ENCODE measurements at places on chromosomes 3 and 15.

DNA sequence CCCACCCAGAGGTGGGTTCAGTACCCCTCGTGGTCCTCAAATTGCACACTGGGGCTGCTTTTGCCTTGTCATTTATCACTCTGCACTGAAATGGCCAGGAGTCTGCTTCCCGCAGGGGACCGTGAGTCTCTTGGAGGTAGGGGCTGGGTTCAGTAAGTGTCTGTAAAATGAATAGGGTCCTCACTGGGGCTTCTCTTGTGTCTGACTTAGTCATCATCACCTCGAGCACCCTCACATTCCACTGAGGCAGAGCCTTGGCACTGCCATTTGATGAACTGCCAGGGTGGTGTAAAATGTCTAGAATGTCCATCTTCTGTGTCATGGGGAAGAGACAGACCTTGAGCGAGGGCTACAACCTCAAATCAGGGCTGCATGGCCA lies 61.0 kb upstream of the RYK start:
- no peak for DNase-seq

GRCh38 chr3:151903501-151903991 lies 30.1 kb downstream of the SUCNR1 start:
- no peak for DNase-seq

DNA sequence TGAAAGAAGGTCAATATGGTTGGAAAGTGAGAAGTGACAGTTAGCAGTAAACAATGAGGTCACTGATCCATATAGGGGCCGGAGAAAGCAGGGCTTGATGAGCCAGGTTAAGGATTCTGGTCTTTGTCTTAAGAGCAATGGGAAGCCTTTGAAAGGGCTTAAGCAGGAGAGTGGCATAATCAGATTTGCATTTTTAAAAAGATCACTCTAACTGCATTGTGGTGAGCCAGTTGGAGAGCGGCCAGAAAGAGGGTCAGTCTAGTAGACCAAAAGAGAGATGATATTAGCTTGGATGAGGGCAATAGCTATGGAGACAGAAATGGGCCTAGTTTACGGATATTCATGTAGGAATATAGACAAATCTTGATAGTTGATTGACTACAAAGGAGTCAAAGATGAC lies 46.6 kb downstream of the CPNE4 start:
- DNase-seq = no peak

DNA sequence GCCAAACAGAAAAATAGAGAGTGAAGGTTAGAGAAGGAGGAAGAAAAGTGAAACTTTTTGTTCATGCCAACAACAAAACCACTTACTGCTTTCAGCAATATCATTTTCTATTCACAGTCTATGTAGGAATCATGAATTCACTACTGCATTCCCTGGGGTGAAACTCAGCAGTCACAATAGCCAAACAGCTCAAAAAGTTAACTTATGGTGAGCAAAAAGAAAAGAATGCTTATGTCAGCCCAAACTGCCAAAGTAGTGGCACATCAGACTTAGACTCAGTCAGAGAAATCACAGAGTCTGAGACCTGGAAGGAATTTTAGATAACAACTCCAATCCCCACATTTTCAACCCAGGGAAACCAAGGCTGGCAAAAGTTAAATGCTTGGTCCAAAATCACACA lies 238.7 kb upstream of the TMCO5A start:
- no peak for DNase-seq

GRCh38 chr3:47685037-47685436 lies 96.7 kb downstream of the SMARCC1 start:
- no peak for DNase-seq

DNA sequence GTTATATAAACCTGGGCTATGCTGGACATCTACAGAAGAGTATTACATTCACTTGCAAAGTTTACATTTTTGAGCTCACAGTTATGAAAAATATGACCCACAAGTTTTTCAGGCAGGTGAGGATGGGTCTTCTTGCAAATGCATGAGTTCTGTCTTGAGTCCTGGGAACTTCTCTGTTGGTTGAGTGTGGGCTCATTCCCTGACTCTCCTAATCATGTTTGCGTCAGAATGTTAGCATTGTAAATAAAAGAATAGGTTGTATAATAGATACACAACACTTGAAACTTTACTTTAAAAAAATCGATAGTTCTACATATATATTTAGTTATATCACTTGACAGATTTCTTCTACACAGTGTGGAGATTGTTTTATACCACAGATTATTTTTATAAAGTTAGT lies 7.2 kb upstream of the EXOG start:
- no peak for DNase-seq

DNA sequence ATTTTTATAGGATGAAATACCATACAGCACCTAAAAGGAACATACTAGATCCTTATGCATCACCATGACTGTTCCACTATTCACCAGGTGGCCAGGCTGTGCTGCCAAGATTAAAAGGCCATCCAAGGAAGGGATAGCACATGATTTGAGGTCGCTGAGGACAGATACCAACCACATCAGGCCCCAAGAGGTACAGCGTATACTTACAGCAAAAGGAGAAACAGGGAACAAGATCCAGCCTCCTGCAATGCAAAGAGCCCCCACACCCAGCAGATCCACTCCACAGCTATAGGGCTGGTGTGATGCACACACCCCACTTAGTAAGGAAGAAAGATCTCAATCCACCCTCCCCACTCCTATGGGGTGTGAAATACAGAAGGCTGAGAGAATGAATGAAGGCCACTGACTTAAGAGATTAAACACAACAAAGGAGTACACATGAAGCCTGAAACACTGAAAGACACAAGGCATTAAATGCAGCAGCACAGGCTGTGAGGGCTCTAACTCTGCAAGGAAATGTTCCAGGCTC lies 32.0 kb upstream of the ZNF445 start:
- DNase-seq = no peak

GRCh38 chr3:45123030-45123429 lies 23.1 kb downstream of the CDCP1 start:
- no peak for DNase-seq

DNA sequence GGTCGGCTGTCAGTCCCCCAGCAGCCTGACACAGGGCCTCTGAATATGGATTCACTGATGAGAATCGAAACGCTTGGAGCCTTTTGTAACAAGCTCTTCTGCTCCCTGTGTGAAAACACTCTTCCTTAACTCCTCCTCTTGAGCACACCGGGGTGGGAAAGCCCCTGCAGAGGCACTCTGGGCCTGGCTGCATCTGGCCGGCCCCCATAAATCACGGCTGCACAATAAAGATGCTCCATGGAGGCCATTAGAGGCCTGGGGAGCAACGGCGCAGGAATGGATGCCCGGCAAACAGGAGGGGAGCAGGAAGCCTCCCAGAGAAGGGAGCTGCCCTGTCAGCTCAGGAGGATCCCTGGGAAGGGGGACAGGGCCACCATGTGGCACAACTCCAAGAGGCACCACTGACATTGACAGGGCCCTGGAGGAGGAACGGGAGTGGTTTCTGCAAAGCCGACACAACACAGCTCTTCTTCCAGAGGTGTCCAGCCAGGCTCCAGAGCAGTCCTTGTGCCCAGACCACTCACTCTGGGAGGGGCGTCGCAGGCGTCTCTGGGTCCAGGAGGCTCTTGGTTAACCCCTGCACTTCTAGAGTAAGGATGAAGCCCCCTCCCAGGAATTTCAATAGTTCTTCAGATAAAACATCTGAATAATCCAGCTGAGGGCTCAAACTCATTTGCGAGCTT lies 509.3 kb upstream of the PPP2R3A start:
- DNase-seq = no peak
